ENCODE measurements at places on chromosomes 4 and X. TPM values are rescaled to one million over a fixed set of nuclear protein-coding genes. Genes with fewer than 3 reads are reported as not detected.

- no peak for DNase-seq
Observed at GRCh38 chrX:43357741-43358140, 298.4 kb upstream of the MAOA start.

- DNase-seq: no peak
Observed at GRCh38 chr4:81963763-81964020, 410.1 kb downstream of the HNRNPD start.

- no peak for DNase-seq
Observed at GRCh38 chr4:102734591-102735385, 26.0 kb downstream of the MANBA start.

DNA sequence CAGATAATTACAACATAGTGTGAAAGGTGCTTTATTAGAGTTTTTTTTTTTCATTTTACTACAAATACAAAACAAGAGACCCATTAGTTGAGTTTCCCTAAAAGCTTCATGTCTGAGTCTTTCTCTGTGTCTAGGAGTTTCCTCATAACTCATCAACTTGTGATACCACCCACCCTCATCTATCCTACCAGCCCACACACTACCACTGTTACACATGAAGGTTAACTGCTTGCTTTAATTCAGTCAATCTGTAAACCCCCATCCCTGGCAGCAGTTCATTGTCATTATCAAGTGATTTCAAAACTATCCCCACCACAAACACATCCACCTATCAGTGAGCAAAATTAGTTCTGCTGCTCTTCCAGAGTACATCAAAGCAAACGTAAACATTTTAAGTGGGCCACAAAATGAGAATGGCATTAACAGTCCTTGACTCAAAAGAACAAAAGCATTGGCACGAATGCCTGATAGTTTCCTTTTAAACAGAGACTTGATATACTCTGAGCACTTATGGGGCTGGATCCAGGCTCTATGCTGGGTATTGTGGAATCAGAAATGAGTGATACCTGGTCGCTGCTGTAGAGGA, 331.6 kb upstream of the FAM241A start:
- no peak for DNase-seq

- no peak for DNase-seq
Observed at GRCh38 chr4:39469429-39470077, 10.7 kb downstream of the LIAS start.

DNA sequence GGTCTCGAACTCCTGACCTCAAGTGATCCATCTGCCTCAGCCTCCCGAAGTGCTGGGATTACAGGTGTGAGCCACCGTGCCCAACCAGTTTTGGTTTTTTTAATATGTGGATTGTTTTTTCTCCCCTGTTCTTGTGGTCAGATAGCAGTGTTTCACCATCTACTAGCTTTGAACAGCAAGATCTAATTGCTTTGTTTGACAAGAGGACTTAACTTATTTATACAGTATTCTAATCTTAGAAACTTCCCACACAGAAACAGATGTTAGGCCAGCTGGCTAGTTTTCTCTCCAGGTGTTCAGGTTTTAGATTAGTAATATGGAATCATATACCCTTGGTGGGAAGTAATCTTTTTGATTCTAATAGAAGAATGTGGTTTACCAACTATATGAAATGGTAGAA, 12.9 kb downstream of the ING2 start:
- no peak for DNase-seq

- no peak for DNase-seq
Observed at GRCh38 chrX:38220415-38221390, at the start of gene SRPX. TSS of gene SRPX (minus strand) at chrX:38220871. CDS start at chrX:38220792, 79 bp downstream.

GRCh38 chr4:560731-561291, 15.3 kb downstream of the TMEM271 start:
- DNase-seq: no peak

GRCh38 chrX:133218329-133218728, at the start of gene TFDP3:
TSS of gene TFDP3 (minus strand) at chrX:133218354. CDS start at chrX:133218259, 95 bp downstream.
- no peak for DNase-seq

- no peak for DNase-seq
Observed at GRCh38 chrX:10244915-10245622, 88.3 kb downstream of the CLCN4 start.

- no peak for DNase-seq
Observed at GRCh38 chrX:76520273-76521054, 93.0 kb downstream of the MAGEE1 start.

GRCh38 chr4:75723163-75724065, 963 bp upstream of the USO1 start:
- no peak for DNase-seq

DNA sequence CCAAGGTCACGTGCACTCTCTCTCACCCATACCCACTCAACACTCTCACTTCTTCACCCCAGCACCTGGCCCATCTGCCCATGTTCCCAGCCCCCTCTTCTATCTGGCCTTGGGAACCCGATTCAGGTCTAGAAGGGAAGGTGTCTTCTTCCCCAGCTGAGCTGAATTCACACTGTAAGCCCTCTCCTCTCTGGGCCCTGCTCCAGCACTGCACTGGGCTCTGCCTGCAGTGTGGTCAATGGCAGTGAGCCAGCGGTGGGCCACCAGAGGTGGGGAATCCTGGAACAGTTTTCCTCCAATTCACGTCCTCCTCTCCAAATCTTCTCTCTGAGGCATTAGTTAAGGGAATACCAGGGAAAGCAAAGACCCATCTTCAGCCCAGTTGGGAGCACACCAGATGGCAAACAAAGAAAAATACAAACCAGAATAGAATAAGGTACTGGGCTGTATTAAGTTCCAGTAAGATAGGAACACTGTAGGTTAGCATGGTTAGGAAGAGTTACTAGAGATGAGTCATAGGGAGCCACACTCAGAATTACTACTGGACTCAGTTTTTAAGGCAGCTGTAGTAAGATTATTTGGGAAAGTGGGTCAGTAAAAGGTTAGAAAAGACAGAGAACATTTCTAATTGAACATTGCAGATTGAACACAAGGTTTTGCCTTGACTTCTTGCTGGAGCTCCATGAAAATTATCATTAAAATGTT, 5.0 kb downstream of the AWAT2 start:
- DNase-seq: no peak

DNA sequence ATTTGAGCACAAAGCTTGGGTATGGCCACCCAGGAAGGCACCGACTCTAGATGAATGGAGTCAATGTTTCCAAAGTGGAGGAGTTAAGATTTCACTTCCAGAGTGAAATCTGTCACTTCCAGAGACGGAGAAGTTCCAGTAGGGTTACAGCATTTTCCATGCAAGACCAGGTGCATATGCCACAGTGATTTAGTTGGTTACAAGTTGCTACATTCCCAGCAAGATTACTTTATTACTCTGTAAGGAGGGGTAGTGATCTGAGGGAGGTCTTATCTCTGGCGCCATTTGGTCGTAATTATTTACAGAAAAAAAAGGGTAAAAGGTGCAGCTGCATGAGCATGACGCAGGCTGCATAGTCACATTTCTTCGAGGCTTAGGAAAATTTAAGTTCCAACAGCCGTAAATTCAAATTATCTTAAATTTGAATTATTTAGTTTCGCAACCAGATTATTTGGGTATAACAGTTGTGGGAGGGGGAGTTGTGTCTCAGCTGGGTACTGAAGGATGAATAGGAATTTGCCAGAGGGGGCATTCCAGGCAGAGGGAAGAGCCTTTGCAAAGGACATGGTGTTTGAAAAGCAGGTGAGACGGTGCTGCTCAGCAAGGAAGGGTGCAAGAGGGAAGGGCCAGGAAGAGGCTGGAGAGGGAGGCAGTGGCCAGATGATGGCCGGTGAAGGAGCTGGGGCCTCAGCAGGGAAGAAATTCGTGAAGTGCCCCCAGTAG, 17.4 kb upstream of the AFAP1 start:
- no peak for DNase-seq

- no peak for DNase-seq
Observed at GRCh38 chr4:17635056-17635455, 20.6 kb downstream of the MED28 start.

DNA sequence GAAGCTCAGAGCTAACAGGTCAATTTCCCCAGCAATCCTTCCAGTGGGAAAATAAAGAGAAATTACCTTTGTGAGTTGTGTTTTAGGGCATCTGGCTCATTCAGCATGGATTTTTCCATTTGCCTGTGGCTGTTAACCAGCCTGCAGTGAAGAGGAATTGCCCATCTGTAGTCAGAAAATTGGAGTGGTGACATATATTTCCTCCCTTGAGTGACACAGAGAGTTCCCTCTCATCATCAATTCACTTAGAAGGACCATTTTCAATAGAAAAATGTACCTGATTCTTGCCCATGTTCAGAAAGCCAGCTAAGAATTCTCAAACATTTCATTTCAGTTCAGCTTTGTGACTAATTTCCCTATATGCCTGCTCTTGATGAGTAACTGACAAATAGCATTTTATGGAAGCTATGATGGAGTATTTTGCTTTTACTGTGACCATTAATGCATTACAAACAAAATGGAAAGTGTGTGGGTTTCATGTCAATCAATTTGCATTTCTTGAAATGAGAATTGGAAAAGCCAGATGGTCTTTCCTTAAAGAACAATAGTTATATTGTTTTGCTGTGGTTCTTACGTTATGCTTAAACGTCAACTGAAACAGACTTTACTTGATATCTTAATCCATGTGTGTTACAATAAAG, 155.8 kb downstream of the NWD2 start:
- DNase-seq: no peak

- DNase-seq: no peak
Observed at GRCh38 chr4:8583655-8584025, 3.4 kb downstream of the GPR78 start.

GRCh38 chr4:141913928-141914327, 277.5 kb downstream of the IL15 start:
- DNase-seq: no peak

SPANXA1 gene
- not detected for total RNA-seq

SLC10A6 gene
- 0.97 TPM for total RNA-seq

VEGFC gene
- total RNA-seq: 16.1 TPM

CFI gene
- 54.8 TPM for total RNA-seq

RPGR gene
- 15.2 TPM for total RNA-seq

MAGEB2 gene
- not detected for total RNA-seq

GLRB gene
- total RNA-seq: 2.6 TPM

HSFX2 gene
- not detected for total RNA-seq
